Activated naive CD8-positive, alpha-beta T cell treated with anti-CD3 and anti-CD28 coated beads, Interleukin-2, amount 50 U/mL, for 24 hours (primary cell): ENCODE measurements at places on chromosomes 16 and 17.

- H3K4me1 ChIP-seq: no peaks in the 10 kb centered on the region
- H3K4me3 ChIP-seq: no peak overlapping the region
- H3K36me3 ChIP-seq: no peaks in the 10 kb centered on the region
- H3K27me3 ChIP-seq: peaks cover 8% of the 10 kb centered on the region
These were observed 10.5 kb upstream of the KRT19 start for GRCh38 chr17:41538565-41538991.

DNA sequence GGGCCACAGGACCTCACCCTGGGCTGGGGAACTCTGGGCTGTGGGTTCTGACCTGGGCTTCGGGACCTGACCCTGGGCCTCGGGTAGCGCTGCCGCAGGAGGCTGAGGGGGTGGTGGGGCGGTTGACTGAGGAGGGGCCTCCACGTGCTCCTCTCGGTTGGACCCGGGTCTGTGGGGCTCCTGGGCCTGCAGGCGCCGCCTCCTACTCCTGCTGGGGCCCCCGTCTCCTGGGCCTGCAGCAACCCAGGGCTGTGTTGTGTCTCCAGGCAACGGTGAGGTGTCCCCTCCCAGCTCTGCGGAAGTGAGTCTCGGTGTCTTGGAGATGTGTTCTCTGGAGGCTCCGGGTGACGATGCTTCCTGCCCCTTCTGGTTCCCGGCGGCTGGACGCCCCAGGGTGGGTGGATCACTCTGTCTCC lies 41.5 kb upstream of the GNG13 start:
- no peaks in the 10 kb centered on the region for H3K4me1 ChIP-seq
- H3K36me3 ChIP-seq: peaks cover 2% of the 10 kb centered on the region
- no peak overlapping the region for H3K4me3 ChIP-seq
- H3K27me3 ChIP-seq: peaks cover 2% of the 10 kb centered on the region
- no peak for DNase-seq
- H3K27ac ChIP-seq: no peak overlapping the region

- no peak for DNase-seq
- H3K4me3 ChIP-seq: no peak overlapping the region
- peaks cover 48% of the 10 kb centered on the region for H3K27me3 ChIP-seq
These were observed 3.1 kb downstream of the SCNN1G start for GRCh38 chr16:23185656-23186055.

- H3K27me3 ChIP-seq: peaks cover 17% of the 10 kb centered on the region
- no peak overlapping the region for H3K27ac ChIP-seq
- peaks cover 29% of the 10 kb centered on the region for H3K4me1 ChIP-seq
- peak; percentile 25 for DNase-seq
These were observed 2.4 kb downstream of the TANC2 start for GRCh38 chr17:62968445-62968923.
